ENCODE measurements at places on chromosomes 4 and X.
A peak's percentile ranks its signal among the peaks of the same experiment; 100 is the strongest.

- peak; percentile 63 for DNase-seq
Measured at GRCh38 chr4:118281611-118282442, 71.0 kb downstream of the PRSS12 start.

- DNase-seq: no peak
Measured at GRCh38 chrX:19776753-19777152, 110.6 kb downstream of the SH3KBP1 start.

DNA sequence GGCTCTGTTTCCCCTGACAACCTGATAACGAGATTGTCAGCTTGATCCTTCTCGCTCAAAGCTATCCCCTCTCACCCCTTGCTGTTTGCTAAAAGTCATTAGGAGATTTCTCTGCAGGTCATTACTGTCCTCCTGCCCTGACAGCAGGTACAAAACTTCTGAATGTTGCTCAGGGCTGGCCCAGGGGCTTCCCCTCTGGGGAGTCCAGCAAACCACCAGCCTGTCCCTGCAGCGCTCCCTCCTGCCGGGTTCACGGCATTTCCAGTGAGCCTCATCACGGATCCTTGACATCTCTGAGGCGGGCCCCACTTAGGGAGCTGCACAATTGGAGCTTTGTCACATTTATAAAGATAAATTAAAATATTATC is 5.2 kb upstream of the SORCS2 start:
- DNase-seq: no peak

- no peak for DNase-seq
Measured at GRCh38 chrX:9291629-9292028, 173.2 kb upstream of the TBL1X start.

- DNase-seq: no peak
Measured at GRCh38 chrX:8711401-8711800, 20.5 kb downstream of the ANOS1 start.

DNA sequence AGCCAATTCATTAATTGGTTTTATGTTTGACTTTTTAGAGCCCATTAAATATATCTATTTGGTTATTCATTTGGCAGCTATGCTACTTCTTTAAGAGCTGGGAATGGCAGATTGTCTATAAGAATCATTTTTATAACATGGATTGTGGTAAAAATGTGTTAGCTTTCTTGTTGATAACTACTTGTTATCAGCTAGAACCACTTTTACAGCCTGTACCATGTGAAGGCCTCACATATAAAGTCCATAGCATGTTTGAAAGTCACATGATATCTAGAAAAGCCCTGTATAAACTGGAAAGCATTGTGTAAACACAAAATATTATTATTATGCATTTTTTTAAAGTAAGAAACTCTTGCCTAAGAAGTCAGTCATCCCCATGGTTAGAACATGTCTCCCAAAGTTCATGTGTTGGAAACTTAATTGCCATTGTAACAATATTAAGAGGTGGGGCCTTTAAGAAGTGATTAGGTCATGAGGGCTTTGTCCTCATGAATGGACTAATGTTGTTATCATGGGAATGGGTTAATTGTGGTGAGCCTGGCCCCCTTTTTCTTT is 110.9 kb upstream of the BMP2K start:
- no peak for DNase-seq

GRCh38 chr4:140363051-140363450 is 10.4 kb upstream of the SCOC start:
- no peak for DNase-seq

DNA sequence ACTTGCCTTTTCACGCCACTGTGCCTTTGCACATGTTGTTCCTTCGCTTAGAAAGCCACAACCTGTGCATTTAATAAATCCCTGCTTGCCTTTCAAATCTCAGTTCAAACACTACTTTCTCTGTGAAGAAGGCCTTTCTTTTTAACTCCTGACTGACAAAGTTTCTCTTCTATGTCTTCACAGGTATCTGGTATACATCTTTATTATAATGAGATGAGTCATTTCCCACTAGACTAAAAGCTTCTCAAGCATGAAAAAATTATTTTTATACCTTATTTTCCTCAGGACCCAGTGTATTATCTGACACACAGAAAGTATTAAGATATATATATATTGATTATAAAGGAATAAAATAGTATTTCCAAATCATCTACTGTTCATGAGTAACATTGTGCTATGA is 189.9 kb downstream of the TBCK start:
- no peak for DNase-seq

DNA sequence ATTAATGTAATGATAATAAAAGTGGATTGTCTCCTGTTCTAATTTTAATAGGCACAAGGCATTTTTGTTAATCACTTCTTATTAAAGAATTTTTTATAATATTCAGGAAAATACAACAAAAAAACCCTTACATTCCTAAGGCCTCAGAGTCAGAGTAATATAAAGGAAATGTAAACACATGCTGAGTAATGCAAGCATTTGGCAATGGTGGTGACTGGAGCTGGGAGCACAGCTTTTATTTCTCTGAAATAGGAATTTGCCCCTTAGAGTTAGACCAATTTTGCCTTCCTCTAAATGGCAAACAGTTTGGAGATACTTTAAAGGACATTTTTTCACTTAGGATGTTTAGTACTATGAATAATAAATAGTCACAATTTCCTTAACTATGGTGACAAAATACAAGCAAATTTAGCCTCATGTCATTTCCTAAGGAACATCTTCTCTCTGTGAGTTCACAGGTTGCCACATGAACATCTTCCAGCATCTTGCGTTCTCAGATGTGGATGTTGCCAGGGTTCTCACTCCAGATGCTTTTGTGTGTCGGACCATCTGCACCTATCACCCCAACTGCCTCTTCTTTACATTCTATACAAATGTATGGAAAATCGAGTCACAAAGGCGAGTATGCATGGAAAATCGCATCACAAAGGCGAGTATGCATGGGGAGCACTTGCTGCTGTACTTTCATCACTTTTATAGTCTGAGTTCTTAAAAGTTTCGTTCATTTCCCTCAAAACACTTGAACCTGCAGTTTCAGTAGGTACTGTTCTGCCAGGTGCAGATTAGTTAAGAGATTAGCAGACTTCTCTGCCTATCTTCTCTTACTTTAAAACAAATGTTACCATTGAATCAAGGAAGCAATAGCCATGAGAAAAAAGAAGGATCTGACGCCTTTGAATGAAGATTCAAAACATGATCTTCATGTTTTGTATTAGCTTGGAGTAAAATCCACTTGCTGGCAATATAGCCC is 15.9 kb upstream of the F11 start:
- no peak for DNase-seq

DNA sequence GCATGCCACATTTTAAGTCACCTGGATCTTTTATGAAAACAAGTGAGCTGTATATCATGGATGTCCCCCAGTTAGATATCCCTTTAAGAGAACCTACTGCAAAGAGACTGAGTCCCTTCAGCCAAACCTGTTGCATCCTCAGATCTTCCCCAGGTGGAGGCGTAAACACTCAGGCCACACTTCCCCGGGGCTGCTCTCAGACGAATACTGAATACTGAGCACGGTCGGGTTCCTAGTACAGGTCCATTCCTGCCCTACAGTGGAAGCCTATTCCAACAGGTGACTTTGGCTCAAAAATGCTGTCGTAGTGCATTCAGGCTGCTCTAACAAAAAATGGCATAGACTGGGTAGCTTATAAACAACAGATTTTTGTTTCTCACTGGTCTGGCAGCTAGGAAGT is 320.2 kb upstream of the CLNK start:
- no peak for DNase-seq

- DNase-seq: peak; percentile 13
Measured at GRCh38 chrX:109943740-109944092, 59.2 kb upstream of the TMEM164 start.

GRCh38 chr4:184237612-184238011 is 19.9 kb upstream of the ENPP6 start:
- DNase-seq: no peak

- no peak for DNase-seq
Measured at GRCh38 chr4:159148441-159148840, 45.6 kb downstream of the RAPGEF2 start.

GRCh38 chrX:110293658-110294057 is 24.2 kb downstream of the AMMECR1 start:
- no peak for DNase-seq

DNA sequence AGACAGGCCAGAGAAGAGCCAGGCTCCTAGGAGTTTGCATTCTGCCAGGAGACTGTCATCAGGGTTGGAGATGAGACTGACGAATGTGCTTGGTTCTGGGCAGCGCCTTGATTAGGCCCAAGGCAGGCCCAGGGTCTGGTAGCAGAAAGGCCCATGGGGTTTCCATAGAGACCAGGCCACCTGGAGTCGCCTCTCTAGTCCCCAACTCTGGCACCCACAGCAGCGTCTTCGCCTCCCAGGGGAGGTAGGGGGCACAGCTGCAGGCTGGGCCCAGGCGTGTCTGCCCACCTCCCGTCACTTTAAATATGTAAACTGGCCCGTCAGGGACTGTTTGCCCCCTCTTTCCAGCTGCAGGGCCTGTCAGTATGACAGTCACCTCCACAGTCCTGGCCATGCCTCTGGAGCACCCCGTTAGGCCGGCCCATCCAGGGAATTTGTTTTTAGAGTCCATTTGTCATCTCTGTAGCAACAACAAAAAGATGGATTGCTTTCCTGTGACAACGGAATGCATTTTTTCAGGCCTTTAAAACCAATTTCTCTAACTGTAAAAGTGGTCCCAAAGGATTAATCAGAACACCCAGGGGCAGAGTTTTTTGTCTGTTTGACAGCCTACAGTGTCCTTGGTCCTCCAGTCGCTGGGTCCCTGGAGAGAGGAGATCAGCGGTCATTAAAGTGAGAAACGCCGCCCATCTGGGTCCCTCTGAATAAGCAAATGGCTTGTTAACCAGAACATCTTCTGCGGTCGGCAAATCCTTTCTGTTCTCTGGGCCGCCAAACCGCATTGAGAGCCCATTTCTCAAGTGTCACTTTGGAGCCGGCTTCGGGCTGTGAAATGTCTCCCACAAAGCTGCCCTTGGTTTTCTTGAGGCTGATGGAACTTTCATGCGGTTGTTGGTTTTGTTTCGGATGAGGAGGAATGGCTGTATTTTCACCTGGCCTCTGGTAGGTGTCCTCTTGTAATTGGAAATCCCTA is 153.0 kb upstream of the PSAPL1 start:
- peak; percentile 40 for DNase-seq

- DNase-seq: no peak
Measured at GRCh38 chr4:168825975-168826374, 184.1 kb downstream of the CBR4 start.

DNA sequence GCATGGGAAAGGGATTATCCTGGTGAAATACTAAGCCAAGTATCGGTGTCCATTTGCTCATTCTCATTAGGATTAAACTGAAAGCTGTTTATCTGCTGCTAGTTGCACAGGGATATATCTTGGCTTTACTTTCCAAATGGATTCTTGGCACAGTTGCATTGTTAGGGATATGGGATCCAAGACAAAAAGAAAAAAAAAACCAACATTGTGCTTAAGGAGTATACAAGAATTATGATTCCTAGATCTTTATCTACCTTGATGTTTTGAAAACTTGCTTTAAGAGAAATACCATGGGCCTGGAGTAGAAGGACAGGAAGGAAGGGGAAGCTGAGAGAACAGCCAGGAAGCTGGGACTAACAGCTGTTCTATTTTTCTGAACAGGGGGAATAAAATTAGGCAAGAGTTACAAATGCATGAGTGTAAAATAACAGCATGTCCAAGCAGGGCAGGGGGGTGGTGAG is 107.6 kb downstream of the ATXN3L start:
- no peak for DNase-seq
